ENCODE measurements at places on chromosomes 5 and 9. TPM values are rescaled to one million over a fixed set of nuclear protein-coding genes. Genes with fewer than 3 reads are reported as not detected.

- no peak for DNase-seq
Measured at GRCh38 chr5:24589566-24589965, 55.2 kb downstream of the CDH10 start.

- DNase-seq: no peak
Measured at GRCh38 chr5:1506242-1507013, 17.3 kb downstream of the LPCAT1 start.

GRCh38 chr9:117044241-117044640 is 357.1 kb downstream of the TRIM32 start:
- DNase-seq: no peak

DNA sequence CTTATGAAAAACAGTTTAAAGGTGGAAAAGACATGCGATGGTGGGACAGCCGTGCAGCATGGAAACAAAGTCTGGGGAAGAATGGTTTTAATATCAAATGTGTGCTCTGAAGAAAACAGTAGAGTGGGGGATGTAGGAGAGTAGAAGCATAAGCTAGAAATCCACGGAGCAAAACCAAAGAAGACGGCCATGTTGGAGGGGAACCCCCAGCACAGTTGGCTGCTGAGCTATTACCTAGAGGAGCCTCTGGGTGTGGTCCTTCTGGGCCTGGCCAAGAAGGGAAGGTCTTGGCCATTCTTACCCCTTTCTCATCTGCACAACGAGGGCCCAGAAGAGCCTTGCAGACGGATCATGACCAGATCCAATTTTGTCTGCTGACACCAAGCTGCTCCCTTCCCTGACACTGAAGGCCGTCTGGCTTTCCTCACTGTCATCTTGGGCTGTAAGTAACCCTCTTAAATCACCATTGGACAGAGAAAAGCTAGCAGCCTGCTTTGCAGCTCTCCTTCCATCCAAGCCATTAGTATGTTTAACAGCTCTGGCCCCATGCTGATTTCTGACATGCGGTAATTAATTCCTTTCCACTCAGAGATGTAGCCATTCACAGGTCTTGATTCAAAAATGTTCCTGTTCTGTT is 189.5 kb downstream of the SEC61B start:
- DNase-seq: no peak

The IFNK gene
- not detected for polyA plus RNA-seq

DNA sequence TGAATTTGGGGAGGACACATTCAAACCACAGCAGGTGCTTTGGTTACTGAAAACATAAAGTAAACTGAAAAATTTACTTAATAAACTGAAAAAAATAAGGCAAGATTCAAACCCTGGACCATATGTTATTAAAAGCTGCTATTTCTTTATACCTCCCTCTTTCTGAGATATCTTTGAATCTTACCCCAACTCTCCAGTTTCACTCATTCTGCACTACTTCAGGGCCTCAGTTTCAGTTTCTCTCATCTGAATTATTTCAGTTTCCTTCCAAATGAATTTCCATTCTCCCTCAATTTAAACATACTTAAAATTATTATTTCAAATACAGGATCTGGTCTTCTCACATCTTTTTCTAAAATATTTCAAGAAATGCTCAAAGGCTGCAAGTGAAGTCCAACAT is 4.9 kb upstream of the OXCT1 start:
- DNase-seq: no peak

DNA sequence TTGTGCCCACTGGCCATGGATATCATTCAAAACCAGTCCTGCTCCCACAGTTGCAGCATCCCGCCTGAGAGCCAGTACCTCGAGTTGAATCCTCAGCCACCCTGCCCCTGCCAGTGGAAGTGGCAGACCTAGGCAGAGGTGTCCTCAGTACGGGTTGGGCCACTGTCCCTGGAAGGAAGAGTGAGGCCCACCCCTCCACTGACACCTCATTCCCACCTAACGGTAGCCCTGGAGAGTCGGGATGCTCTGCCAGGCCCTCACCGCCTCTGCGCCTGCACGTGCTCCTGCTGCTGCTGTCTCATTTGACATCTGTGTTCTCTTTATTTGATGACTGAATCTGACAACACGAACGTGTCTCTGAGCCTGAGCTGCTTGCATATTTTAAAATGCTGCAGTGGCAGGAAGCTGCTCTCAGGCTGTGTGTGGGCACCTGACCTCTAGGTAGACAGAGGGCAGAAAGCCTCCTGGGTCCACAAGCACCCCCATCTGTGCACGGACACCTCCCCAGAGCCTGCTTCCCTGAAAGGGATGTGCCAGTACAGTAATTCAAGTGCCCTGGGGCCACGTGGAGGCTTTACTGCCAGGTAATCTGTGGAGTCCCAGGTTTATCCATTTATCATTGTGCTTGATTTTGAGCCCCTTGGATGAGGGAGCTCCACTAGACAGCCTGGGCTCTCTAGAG is 194.7 kb downstream of the CACNA1B start:
- no peak for DNase-seq

Data from right renal pelvis (tissue), 4 donors.